HEK293T (cell line): ENCODE measurements at places on chromosomes 6 and 20.

DNA sequence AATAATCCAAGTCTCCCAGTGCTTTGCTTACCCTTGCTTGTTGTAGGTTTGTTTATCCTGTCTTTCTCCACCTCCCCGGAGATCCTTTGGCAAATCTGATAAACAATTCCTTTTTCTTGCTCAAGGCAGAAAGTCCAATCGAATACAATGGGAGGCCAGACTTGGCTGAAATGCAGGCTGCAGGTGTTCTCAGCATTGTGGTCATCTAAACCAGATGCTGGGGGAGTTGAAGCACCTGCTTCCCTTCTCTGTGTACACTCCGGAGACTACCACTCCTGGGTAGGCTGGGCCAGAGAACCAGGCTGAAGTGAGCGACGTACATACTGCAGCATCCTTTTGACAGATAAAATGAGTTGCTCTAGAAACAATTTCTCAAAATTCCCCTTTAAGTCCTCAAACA is 82.6 kb upstream of the PREP start:
- no peak for DNase-seq

- DNase-seq: no peak
These were observed 28.0 kb downstream of the PNLDC1 start for GRCh38 chr6:159828074-159828473.

- no peak for DNase-seq
These were observed 7.4 kb upstream of the CD24 start for GRCh38 chr6:106981926-106982325.

- DNase-seq: peak; percentile 89
These were observed at the start of gene TMEM242 for GRCh38 chr6:157323255-157323965. TMEM242 (minus strand) TSS chr6:157323519; CDS start chr6:157323499, 20 bp downstream.

DNA sequence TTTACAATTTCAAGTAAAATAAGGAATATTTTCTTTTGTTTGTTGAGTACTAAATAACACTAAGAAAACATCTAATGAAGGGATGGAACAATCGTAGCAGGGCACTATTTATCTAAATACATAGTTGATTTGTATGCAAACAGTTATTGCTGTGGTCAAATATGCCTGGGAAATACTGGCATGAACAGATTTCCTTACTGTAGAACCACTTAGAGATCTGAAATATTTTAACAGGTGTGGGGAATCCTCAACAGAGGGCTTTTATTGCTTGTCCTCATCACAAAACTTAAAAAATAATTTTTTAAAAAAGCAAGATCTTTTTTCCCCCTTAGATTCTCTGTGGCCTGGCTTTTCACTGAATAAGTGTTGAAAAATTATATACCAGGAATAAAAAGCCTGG is 233.0 kb upstream of the FAM83B start:
- DNase-seq: no peak

- no peak for DNase-seq
These were observed 14.3 kb upstream of the NEDD9 start for GRCh38 chr6:11246722-11247121.

GRCh38 chr20:57433657-57434389 is 42.6 kb downstream of the RBM38 start:
- DNase-seq: no peak

- no peak for DNase-seq
These were observed 178.4 kb downstream of the MAFB start for GRCh38 chr20:40510622-40511021.

GRCh38 chr20:39576771-39577170 is 614.6 kb downstream of the DHX35 start:
- no peak for DNase-seq

- no peak for DNase-seq
These were observed 16.1 kb downstream of the LMBRD1 start for GRCh38 chr6:69780585-69781178.

DNA sequence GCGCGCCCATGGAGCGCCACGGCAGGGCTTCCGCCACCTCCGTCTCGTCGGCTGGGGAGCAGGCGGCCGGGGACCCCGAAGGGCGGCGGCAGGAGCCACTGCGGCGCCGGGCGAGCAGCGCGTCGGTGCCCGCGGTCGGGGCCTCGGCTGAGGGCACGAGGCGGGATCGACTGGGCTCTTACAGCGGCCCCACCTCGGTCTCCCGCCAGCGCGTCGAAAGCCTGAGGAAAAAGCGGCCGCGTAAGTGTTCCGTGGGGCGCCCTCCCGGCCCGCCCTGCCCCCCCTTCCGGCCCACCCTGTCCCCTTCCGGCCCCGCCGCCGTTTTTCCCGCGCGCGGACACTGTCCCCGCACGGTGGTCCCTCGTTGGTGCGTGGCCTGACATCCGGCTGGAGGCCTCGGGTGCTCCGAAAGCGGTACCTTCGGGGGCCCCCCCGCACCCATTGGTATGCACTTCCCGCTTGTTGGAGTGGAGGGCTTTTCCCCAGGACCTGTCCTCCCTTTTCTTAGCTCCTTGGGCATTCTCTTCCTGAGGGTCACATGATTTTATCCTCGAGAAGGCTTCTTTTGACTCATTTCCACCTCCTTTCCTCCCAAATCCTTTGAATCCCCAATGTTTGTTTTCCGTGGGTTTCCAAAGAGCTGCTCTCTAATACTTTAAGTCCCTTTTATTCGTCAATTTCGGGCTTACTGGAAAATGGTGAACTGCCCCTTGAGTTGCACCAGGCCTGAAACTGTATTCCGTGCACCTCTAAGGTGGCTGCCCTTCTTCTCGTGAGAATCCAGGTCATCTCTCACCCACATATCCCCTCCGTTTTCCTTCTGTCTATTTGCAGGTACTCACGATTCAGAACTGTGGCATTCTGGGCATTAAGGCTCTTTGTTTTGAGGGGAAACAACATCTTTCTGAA is 556 bp downstream of the PANK2 start:
- no peak for DNase-seq

DNA sequence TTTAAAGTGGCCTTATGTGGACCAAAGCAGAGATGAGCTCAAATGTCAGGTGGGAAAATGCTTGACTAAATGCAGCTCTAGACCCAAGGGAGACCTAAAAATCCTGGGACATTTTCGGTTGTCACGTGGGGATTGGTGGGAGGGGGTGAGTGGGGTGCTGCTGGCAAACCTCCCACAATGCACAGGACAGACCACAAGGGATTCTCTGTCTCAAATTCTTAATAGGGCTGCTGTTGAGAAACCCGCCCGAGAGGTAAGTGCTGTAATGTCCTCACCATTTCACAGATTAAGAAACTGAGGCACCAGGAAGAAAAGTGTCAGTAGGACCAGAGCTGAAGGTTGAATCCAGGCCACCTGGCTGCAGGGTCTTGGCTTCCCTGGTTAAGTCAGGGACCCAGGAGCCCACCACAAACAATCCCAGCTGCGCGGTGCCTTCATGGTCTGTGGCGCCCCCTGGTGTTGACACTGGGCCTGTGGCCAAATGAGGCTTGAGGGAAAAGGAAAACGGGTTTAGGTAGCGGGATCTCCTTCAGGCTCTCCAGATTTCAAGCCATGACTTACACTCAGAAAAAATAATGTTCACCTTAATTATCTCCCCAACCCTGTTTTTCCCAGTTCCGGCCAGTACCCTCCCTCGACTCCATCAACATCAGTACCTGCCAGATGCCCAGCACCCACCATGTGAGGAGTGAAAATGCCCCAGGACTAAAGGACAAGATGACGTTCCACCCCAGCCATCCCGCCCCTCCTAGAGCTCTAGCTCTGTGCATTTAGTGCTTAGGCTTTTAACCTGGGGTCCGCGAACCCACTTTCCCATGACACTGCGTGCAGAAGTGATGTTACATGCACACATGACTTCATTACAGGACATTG is 7.2 kb downstream of the HLA-G start:
- DNase-seq: peak; percentile 44

DNA sequence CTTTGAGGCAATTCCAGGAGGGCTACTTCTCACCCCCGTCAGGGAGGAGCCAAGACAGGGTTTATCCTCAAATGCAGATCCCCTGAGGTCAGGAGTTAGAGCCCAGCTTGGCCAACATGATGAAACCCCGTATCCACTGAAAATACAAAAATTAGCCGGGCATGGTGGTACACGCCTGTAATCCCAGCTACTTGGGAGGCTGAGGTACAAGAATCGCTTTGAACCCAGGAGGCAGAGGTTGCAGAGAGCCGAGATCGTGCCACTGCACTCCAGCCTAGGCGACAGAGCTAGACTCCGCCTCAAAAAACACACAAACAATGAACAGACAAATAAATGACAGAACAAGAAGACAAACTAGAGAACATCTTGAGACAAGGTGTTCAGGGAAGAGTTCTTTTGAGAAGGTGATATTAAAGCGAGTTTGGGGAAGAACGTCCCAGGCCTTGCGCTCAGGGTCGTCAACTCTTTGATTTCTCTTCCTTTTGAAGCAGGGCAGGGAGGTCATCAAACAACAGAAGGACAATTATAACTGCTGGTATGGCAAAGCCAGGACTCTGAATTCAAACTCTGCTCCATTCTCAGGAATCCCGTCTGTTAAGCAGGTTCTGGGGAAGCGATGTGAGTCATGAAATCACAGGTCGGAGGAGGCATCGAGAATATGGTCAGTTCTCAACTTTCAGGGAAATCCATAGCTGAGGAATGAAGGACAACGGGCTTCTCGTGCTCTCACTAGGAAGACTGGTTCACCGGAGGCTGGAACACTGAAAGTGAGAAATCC is 1.4 kb upstream of the RALY start:
- DNase-seq: peak; percentile 18

- no peak for DNase-seq
These were observed 355.0 kb upstream of the MAP3K7 start for GRCh38 chr6:90941885-90942284.

GRCh38 chr6:149246691-149247384 is 70.7 kb upstream of the TAB2 start:
- DNase-seq: no peak

DNA sequence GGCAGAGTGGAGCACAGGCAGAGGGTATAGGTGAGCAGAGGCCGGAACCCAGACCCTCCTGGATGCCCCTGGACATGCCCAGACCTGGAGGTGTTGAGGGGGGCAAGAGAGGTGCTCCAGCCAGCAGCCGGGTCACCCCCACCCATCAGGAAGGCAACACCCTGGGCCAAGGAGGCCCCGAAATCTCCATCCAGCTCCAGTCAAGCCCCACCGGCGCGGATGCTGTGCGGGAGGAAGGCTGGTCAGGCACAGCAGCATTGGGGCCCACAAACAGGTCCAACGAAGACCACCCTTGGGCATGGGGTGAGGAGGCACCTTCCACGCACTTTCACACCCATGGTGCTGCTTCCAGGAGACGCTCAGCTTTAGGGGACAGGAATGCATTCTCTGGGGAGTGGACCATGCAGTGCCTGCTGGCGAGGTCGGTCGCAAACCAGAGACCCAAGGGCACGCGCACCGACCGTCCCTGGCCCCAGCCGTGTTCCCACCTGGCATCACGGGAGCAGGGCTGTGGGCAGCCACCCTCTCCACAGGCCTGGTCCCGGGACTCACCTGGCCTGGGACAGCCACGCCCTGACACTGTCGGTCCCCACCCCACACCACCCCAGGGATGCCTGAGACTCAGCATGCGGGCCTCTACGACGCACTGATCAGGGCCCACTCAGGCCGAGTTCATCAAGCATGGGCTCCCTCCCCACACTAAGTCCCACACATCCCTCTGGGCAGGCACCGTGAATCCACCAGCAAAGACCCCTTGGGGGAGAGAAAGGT is 43.6 kb upstream of the ZBP1 start:
- no peak for DNase-seq

DNA sequence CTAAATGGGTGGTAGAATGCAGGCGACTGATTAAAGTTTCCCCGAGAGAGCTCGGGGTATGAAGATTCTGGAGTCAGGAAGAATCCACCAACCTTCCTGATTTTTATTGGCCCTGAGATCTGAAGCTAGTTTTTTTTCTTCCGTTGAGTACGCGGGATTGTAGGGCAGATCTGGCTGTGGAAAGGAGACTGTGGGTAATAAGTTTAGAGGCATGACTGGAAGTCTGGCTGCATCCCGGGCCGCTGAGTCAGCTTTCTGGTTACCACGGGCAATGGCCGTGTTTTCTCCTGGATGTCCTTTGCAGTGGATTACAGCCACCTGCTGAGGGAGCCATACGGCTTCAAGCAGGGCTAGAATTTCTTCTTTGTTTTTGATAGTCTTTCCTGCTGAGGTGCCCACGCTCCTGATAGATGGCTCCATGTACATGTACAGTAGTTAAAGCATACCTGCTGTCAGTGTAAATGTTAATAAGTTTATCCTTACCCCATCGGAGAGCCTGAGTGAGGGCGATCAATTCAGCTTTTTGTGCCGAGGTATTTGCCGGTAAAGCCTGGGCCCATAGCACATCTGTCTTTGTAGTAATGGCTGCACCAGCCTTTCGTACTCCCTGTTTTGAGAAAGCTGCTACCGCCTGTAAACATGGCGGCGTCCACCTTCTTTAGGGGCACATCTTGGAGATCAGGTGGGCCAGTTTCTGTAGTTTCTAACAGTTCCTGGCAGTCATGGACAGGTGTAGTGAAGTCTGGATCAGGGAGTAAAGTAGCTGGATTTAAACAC is 154.0 kb downstream of the TRIM27 start:
- no peak for DNase-seq

GRCh38 chr6:145247692-145248419 is 487.5 kb downstream of the EPM2A start:
- peak; percentile 22 for DNase-seq

GRCh38 chr20:2767768-2768631 is 32.4 kb downstream of the CPXM1 start:
- peak; percentile 3 for DNase-seq

- DNase-seq: no peak
These were observed 11.2 kb downstream of the MED20 start for GRCh38 chr6:41909727-41910126.

GRCh38 chr20:16590041-16590633 is 16.9 kb upstream of the KIF16B start:
- DNase-seq: no peak

- DNase-seq: no peak
These were observed 14.6 kb downstream of the RPS6KA2 start for GRCh38 chr6:166612471-166612881.

- no peak for DNase-seq
These were observed at the start of gene DCDC2 for GRCh38 chr6:24357336-24358218. DCDC2 (minus strand) TSS chr6:24358059; CDS start chr6:24357750, 309 bp downstream.

GRCh38 chr6:37313723-37314486 is 39.9 kb upstream of the RNF8 start:
- DNase-seq: no peak

GRCh38 chr20:31274441-31274840 is 17.0 kb downstream of the DEFB115 start:
- no peak for DNase-seq

GRCh38 chr20:60695226-60696000 is 556.6 kb upstream of the CDH4 start:
- DNase-seq: no peak

GRCh38 chr20:5342021-5342420 is 25.3 kb upstream of the PROKR2 start:
- no peak for DNase-seq

DNA sequence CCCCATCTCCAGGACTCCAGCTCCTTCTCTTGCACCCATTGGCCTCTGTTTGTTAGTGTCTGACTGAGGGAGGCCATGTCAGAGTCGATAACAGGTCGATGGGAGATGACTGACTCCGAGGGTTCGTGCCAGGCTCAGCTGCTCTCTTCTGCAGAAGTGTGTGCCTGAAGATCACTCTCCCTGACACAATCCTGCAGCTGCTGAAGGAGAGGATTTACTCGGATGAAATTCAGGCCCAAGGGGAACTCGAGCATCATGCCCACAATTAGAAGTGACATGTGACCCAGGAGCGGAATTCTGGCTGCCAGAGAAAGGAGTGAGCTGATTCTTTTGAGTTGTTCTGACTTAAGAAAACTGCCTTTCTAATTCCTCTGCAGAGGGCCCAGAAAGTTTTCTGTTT is 318.2 kb downstream of the MAFB start:
- DNase-seq: no peak
